ENCODE measurements at places on chromosomes 5 and 9.
A peak's percentile ranks its signal among the peaks of the same experiment; 100 is the strongest.

GRCh38 chr9:91033797-91034196 lies 232.2 kb downstream of the SYK start:
- peak; percentile 39 for DNase-seq

- no peak for DNase-seq
Measured at GRCh38 chr5:17398431-17398830, 99.6 kb upstream of the TAF11L2 start.

DNA sequence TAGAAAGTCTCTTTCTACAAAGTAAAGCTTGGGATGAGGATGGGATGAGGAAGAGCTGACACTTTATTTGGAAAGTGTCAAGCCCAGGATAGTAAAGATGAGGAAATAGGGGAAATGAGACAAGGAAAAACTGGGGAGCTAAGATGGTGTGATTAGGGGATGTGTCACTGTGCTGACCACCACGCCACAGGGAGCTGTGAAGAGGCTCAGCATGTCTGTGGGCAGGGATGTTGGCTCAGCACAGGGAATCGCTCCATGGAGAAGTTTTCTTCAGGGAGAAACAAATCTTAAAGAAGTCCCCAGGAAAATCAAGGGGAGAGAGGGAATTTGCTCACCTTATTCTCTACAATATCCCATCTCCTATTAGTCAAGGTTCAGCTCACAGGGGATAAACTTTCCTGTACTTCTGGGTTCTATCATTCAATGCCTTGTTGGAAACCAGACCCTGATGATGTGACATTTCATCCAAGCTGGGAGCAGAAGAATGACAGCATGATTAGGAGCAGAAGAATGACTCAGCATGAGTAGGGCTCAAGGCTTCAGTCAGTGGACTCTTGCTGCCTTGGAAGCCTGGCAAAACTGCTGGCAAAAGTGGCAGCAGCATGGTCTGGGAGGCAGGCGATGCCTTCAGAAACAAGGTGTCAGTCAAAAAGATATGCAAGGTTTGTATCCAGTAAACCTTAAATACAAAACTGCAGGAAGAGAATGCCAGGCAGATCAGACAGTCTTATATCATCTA lies 4.9 kb downstream of the HSPB3 start:
- DNase-seq, result no peak

- peak; percentile 15 for DNase-seq
Measured at GRCh38 chr5:56481428-56482357, 248.6 kb upstream of the ANKRD55 start.

DNA sequence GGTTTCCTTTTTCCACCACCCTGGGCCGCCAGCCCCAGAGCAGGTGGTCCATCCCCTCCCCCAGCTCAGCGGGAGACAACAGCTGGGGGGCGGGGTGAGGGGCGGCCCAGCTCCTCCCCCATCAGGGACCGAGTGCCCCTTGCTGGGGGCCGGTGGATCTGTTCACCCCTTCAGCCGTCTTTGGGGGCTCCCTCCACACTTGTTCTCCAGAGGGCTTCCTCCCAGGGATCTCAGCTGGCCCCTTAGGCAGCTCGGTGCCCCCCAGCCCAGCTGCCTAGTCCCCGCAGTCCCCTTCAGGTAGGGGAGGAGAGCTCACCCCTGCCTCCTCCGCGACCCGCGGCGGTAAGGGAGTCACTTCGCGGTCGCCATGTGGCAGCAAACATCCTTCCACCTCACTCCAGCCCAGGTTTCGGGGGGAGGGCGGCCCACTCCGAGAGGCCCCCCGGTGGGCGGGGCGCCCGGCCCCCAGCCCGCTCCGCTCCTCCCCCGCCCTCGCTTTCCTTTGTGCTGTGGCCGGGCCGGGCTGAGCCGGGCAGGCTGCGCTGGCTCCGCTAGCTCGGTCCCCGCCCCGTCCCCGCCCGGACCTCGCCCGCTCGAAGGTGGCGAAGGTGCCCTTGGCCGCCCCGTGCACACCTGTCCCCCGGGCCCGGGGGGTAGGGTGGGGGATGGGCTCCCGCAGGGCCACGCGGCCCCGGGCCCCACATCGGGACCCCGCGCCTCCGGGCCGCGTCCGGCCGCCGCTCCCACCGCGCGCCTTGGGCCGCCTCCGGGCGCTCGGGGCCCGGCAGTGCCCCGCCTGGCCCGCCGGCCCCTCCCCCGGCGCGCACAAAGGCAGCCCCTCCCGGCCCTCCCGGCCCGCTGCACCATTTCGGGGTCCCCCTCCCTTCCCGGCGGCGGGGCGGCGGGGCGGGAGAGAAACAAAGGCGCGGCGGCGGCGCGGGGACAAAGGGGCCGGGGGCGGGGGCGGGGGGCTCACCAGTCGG lies 683 bp downstream of the DBN1 start:
- peak; percentile 75 for DNase-seq

GRCh38 chr5:159402311-159402710 lies 72.0 kb upstream of the IL12B start:
- no peak for DNase-seq

- no peak for DNase-seq
Measured at GRCh38 chr5:147344861-147345260, 110.0 kb downstream of the STK32A start.

- no peak for DNase-seq
Measured at GRCh38 chr5:117594166-117594565, 1019.5 kb upstream of the SEMA6A start.

DNA sequence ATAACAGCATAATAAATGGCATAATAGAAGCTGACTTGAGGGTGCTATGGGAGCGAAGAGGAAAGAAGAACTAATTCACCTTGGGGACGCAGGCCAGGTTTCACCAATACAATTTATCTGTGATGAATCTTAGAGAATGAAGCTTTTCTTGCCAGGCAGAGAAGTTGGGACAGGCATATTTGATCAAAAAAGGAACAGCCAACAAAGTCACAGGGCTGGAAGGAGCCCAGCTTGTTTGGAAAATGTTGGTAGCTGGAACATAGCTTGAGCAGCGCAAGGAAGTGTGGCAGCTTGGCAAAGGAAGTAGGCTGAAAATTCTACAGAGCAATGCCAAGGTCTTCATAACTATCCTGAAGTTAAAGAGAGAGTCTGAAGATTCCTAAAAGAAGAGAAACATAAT lies 181.5 kb upstream of the OR13F1 start:
- no peak for DNase-seq

DNA sequence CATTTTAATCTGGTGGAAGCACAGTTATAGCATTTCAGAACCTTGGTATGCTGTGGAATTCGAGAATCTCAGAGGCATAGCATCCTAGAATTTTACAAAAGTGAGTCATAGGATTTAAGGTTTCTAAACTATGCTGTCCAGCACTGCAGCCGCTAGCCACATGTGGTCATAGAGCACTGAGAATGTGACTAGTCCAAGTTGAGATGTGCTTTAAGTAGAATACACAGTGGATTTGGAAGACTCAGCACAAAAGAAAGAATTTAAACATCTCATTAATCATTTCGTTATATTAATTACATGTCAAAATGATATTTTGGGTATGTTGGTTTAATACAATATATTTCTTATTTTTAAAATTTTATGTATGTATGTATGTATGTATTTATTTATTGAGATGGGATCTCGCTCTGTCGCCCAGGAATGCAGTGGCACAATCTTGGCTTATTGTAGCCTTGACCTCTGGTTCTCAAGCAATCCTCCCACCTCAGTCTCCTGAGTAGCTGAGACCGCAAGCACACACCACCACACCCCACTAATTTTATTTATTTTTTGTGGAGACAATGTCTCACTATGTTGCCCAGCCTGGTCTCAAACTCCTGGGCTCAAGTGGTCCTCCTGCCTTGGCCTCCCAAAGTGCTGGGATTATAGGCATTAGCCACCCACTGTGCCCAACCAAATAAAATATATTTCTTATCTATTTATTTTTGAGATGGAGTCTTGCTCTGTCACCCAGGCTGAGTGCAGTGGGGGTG lies 20.4 kb upstream of the RPS14 start:
- DNase-seq, result no peak

- no peak for DNase-seq
Measured at GRCh38 chr5:32014096-32014745, 159.9 kb downstream of the GOLPH3 start.

DNA sequence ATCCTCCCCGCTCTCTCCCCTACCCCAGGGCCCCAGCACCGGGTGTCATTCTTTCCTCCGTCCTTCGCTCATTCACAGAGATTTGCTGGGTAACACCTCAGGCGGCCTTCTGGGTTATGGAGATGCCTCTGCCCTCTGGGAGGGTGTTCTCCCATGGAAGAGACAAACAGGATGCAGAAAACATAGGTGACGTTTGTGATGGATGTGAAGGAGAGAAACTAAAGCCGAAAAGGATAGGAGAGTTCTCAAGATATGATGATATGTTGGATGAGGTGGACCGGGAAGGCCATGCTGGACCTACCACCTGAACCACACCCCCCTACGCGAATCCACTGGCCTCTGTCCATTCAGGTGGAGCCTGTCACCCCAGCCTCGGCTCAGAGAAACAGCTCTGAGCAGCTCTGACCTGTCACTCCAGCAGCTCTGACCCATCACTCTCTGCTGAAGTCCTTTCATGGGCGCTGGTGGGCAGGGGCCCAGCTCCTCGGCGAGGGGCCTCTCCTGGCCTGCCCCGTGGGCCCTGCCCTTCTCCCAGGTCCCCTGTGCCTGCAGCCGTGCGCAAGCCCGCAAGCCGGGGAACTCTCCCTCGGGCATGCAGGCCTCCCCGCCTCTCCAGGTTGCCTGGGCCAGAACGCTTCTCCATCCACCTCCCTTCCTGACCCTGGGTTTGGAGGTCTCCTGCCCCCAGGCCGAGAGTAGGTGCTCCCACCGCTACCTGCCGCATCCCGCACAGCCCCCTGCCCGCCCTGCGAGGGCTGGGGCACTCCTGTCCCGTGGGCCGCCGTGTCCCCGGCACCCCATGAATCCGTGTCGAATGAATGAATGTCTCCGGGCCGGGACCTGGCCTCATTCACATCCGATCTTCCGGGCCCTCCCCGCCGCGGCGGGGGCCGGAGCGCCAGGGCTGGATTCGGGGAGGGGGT lies 717 bp upstream of the NCS1 start:
- no peak for DNase-seq

GRCh38 chr5:105304859-105305258 lies 1742.3 kb upstream of the NUDT12 start:
- no peak for DNase-seq

- no peak for DNase-seq
Measured at GRCh38 chr5:162434281-162434680, 366.7 kb downstream of the GABRG2 start.

GRCh38 chr5:179181988-179182387 lies 121.8 kb downstream of the ZNF354C start:
- DNase-seq, result no peak

- DNase-seq, result no peak
Measured at GRCh38 chr5:79181419-79182022, 54.4 kb upstream of the JMY start.

DNA sequence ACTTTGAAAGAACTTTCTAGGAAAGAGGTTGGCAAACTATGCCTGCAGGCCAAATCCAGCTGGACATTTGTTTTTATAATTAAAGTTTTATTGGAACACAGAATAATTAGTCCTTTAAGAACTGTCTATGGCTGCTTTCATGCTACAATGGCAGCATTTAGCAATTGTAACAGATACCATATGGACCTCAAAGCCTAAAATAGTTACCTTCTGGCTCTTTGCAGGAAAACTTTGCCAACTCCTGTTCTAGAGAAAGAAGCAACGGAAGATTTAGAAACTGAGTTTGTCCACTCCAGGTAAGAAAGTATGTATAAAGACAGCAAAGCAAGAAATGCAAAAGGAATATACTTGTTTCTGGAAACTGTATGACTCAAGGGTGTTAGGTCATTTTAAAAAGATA lies 281.7 kb upstream of the TRPM3 start:
- DNase-seq, result no peak

Data from activated gamma-delta T cell treated with Interleukin-2 at 50 U/mL for 16 hours (primary cell).